ENCODE measurements at places on chromosomes 1 and 21.
A peak's percentile ranks its signal among the peaks of the same experiment; 100 is the strongest.

GRCh38 chr1:94544706-94545490 lies 3.3 kb upstream of the F3 start:
- no peak for DNase-seq

DNA sequence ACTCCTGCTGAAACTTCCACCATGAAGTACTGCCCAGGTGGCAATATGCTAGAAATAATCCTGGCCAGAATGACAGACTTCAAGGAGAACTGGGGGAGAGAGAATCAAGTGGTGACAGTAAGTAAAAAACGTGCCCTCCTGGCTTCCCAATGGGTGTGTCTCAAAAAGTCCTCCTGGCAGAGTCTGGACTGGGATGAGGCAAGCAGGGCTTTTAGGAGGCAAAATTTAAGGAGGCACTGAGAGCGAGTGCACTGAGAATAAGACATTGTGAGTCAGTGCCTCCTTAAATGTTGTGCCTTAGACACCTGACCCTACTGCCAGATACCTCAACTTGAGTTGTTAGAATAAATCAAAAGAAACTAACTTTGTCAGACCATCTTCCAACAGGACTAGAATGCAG lies 2.2 kb downstream of the LRRC52 start:
- DNase-seq: no peak

DNA sequence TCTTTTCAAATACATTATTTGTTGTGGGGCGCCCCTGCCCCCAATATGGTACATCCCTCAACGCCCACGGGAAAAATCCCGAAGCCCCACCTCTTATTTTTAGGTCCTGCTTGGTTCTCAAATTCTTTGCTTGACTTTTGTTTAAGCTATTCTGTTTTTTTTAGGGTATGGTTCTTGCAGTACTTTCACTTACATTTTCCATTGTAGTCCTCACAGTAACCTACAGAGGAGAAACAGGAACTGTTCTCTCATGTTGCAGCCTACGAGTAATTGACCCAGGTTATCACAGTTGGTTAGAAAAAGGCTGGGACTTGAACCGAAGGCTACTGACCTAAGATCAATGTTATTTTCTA lies 697 bp upstream of the C21orf91 start:
- DNase-seq: no peak

GRCh38 chr1:7043191-7043549 lies 257.9 kb downstream of the CAMTA1 start:
- no peak for DNase-seq

- no peak for DNase-seq
Measured at GRCh38 chr1:160761886-160762285, 22.8 kb downstream of the SLAMF7 start.

- no peak for DNase-seq
Measured at GRCh38 chr1:244941121-244941520, 76.8 kb upstream of the HNRNPU start.

DNA sequence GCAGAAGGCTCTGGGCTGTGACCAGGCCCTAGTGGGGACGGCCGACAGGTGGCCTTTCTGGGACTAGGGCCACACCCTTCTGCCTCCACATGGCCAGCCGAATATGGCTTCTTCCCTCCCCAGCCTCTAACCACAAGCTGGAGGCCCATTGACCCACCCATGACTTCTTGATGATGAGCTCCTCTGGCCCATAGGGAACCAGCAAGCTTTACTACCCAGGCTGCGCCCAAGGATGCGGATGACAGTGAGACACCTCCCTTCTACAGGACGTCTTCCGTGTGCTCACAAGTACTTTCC lies 41.0 kb downstream of the LDLRAD2 start:
- DNase-seq: no peak

DNA sequence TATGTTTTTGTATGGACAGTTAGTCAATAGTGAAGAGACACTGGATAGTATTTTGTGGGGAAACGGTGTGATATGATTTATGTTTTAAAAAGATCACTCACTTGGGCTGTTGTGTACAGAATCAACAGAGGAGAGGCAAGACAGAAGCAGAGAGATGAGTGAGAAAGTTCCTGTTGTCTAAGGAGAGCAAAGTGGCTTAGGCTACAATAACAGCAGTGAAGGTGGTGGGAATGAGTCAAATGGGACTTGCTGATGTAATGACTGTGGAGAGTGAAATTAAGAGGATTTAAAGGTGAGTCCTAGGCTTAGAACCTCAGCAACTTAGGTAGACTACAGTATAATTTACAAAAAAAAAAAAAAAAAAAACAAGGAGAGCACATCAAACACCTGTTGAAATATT lies 169.2 kb upstream of the HP1BP3 start:
- DNase-seq: no peak

DNA sequence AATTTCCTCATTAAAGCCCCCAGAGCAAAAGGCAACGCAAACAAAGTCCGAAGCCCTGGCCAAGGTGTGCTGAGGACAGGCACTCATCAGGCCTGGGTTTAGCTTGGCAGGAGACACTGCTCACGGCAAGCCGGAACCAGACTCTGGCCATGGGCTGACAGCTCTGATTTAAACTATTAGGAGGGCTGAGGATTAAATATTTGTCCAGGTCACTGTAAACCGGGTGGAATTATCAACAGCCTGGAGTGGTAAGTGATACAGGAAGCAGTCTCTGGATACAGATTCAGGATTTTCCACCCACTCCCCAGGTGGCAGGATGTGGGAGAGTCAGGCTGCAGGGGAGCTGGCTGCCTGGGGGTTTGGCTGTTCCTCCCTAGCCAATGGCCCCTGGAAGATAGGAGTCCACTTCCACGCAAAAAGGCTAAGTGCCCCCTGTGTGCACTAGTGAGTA lies 42.4 kb downstream of the SLC66A1 start:
- DNase-seq: no peak

- DNase-seq: peak; percentile 18
Measured at GRCh38 chr1:31607360-31607759, 10.1 kb upstream of the HCRTR1 start.

DNA sequence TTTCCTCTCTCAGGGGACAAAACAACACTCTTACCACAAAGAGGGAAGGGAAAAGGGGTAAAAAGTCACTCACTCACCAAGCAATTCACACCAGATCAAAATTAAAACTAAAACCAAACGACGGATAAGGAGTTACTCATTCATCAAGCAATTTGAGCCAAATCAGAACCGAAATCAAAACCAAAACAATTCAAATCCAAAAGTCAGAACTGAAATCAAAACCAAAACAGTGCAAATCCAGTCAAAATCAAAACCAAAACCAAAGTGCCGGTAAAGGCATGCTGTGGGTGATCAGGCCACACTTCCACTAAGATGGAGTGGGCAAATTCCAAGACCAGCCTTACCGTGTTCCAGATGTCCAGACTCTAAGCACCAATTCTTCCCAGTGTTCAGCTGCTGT lies 717.9 kb downstream of the AMY1C start:
- DNase-seq: no peak

DNA sequence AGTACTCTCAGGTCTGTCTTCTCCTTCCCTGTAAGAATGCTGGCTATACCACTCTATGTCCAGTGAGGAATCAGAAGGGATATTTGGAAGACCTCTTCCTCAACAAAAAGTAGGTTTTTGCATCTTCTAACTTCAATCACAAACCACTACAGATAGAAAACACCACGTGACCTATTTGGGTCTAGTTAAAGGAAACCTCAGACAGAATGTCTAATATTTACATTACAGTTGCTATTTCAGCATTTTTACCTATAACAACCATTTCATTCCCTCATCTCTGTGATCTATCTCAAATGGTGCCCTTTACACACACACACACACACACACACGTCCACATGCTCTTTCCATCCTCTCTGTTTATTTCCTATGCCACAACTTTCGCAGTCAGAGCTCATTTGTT lies 7.9 kb upstream of the ADORA3 start:
- no peak for DNase-seq

DNA sequence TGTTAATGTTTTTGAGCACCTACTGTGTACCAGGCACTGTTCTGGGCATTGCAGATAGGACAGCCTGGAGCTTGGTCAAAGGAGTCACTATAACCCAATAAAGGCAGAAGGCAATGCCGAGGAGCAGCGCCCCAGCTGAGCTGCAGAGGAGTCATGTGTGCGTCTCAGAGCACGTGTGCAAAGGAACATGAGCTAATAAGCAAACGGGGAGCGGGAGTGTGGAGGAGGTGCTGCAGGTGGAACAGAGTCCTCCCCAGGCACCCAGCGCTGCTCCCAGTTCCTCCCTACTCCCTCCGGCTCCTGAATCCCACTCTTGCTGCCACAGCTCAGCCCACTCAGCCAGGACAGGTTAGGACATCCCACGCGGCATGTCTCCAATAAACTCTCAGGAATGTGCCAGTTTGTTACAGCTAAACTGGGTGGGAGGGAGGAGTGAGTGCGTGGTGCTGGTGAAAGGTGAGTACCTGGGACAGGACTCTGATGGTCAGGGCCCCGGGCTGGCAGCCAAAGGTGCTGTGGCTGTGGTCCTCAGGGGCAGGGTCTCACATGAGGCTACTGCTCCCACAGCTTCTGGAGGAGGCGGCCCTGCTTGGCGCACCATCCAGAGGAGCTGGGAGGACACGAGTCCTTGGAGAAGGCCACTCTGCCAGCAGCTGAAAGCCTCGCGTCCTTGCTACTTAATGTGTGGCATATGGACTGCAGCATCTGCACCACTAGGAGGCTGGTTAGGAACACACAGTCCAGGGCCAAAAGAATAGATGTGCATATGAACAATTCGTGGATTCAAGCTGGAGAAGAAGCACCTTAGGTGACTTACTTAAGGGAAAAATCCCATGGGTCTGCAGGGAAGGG lies 52.3 kb downstream of the GRIK3 start:
- no peak for DNase-seq

- DNase-seq: no peak
Measured at GRCh38 chr21:18622383-18622782, 218.8 kb upstream of the TMPRSS15 start.

- no peak for DNase-seq
Measured at GRCh38 chr21:38753114-38753513, 52.6 kb upstream of the ETS2 start.

DNA sequence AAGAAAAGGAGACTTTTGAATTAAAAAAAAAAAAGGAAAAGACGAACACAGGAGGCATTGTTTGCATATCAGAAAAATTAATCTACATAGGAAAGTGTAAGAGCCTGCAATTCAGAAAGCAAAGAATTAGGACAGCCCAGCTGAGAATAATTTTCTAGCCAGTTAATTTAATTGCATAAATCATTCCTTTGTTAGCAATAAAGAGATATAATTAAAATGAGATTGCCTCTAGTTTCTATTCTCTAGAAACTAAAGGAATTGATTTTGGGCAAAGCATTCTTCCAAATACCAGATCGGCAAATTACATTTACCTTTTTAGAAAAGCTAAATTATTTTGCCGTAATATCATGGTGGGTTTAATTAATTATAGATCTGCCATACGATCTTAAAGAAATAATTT lies 46.0 kb downstream of the NUF2 start:
- no peak for DNase-seq

DNA sequence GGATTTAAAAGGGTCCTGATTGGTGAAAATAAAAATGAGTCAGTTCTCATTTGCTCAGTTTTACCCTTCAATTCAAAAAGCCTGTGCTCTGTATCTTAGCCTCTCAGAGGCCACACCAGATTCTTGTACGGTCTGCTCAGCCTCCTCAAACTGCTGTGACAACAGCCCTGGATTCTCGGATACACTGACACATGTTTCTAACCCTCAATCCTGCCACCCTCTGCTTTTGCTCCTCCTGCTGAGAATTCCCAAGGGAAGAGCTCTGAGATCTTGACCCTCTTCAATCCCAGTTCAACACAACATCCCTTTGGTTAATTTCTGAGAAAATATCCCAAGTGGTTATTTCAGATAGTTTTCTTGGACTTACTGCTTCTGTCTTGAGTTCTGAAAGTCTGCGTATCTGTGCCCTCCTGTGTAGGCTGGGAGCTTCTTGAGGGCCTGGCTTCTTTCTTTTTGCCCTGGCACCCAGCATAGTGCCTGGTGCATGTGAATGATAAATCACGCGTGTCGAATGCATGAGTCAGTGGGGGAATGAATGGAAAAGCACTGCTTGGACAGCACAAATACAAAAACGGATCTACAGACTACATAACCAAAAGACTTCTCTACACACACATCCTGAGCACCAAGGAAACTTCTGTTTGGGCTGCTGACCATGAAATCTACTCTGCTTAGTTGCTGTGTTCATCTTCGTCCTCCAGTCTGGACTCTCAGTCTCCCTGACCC lies 24.5 kb downstream of the IRF2BP2 start:
- no peak for DNase-seq

Measured in activated CD8-positive, alpha-beta memory T cell treated with anti-CD3 and anti-CD28 coated beads, Interleukin-2, amount 50 U/mL, for 48 hours (primary cell).